ENCODE measurements at places on chromosomes 3 and 15. TPM values are rescaled to one million over a fixed set of nuclear protein-coding genes. Genes with fewer than 3 reads are reported as not detected.

Gene ITGA11
- total RNA-seq: 1.7 TPM

Gene GRIP2
- 1.1 TPM for total RNA-seq

Gene NR2E3
- total RNA-seq: 0.26 TPM

Gene OR4F6
- total RNA-seq: not detected

Gene PYGO1
- 17.9 TPM for total RNA-seq

Gene FEZF2
- total RNA-seq: not detected

Gene THSD4
- 42.4 TPM for total RNA-seq

DNA sequence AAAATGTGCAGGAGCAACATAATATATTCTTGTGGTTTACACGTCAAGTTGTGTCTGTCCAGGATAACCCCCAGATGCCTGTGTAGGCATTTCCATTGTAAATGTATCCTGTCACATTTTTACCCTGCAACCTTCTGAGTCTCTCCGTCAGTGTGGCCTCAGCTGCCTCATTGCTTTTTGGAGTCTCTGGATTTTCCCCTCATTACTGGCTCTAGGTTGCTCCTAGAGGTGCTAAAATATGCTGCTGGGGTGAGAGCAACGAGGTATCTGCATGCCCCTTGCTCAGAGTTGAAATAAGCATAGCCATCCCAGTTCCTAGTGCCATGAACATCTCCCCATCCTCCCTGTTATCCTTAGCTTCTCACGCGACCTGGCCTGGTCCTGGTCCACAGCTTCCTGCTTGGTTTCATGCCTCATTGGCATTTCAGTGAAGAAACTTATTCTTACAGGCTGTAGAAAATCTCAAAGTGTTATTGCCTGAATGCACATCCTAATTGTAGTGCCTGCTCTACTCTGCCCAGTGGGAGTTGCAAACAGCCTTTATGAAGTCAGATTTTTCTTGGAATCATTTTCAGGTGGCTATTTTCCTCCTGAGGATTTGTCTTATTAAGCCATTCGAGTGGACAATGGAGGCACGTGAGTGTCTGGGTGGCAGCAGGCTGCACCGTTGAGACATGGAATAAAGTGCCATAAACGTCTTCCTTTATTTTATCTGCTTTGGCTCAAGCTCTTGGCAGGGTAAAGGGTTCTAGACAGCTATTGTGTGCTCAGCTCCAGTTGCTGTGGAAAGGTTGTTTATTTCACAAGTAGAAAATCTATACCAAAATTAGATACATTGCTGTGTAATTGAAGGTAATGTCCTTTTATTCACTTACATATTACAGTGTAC lies 33.2 kb downstream of the OXNAD1 start:
- no peak for DNase-seq

- no peak for DNase-seq
Observed at GRCh38 chr3:190024912-190025311, 95.8 kb downstream of the P3H2 start.

- DNase-seq: no peak
Observed at GRCh38 chr15:38559131-38559530, 5.5 kb downstream of the RASGRP1 start.

DNA sequence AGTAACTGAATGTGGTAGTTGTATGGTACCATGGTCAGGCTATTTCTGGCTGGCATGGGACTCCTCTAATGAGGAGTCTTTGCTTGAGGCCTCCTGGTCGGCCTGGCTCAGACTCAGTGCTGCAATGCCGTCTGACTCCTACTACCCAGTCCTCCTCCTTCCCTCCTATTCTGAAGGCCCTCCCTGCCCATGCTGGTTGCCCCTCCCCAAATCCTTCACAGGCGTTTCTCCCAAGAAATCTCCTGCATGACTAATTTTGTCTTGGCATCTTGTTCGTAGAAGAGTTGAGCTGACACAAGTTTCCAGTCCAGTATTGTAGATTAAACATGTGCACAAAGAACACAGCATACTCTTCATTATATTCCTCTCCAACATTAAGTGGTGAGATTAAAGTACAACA lies 115.5 kb downstream of the NFKBIZ start:
- peak; percentile 49 for DNase-seq

- peak; percentile 33 for DNase-seq
Observed at GRCh38 chr3:190485830-190486532, 27.9 kb upstream of the IL1RAP start.

DNA sequence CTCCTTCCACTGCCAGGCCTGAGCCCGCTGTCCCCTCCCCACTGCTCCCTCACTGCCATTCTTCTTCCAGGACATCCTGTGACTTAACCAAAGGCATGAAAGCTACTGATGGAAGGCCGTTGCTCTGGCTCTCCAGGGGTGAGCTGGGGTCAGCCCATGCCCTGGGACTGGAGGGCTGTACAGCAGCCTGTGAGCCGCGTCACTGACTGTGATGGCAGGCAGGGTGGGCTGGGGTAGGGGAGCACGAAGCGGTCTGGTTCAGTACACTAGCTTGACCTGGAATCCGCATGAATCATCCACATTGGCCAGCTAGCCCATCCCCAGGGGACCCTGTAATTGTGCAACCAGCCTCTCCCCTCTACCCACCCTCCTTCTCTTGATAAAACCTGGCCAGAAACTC lies 30.8 kb downstream of the CORO2B start:
- no peak for DNase-seq

GRCh38 chr3:102476198-102476597 lies 41.4 kb downstream of the ZPLD1 start:
- DNase-seq: no peak

DNA sequence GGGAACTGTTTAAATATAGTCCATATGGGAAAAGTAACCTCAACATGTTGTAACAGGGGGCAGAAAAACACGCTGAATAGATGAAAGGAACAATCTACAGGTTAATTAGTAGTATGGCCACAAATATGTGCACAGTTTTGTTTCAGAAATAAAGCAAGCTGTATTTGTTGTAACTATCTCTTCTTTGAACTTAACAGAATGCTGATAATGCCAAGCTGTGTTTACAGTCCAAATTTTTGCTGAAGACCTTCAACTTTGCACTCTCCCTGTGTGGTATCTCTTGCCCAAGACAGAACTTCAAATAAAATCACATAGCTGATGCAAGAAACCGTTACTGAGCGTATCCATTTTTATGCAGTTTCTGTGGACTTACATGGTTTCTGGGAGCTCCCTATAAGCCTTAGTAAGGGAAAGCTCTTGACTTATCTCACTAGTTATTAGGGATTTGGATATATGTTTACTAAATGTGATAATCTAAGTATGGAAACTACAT lies 425.4 kb upstream of the TPRG1 start:
- DNase-seq: no peak

GRCh38 chr3:96863129-96863740 lies 48.8 kb downstream of the EPHA6 start:
- peak; percentile 51 for DNase-seq

DNA sequence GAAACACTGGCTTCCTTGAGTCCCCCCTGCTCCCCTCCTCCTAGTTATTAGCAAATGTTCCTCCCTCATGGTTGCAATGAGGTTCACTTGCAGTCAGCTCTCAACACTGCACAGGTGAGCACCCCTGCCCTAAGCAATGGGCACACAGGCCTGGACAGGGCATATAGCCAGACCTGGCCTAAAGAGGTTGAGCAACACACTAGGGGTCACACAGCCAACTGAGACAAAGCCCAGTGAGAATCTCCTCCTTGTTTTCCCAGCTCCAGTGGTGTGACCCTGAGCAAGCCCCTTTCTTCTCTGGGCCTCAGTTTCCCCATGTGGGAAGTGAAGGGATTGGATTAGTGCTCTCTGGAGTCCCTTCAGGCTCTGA lies 49.9 kb downstream of the ATP2B2 start:
- no peak for DNase-seq

- DNase-seq: no peak
Observed at GRCh38 chr3:3201611-3202010, 22.1 kb upstream of the CRBN start.

- peak; percentile 34 for DNase-seq
Observed at GRCh38 chr3:81462921-81463320, 298.5 kb downstream of the GBE1 start.

GRCh38 chr15:32774022-32774421 lies 56.2 kb downstream of the GREM1 start:
- DNase-seq: no peak
